ENCODE measurements at places on chromosomes 7 and 10.
A peak's percentile ranks its signal among the peaks of the same experiment; 100 is the strongest.

GRCh38 chr7:129433847-129434674 lies at the start of gene STRIP2:
Gene STRIP2, plus strand, starts transcription at chr7:129434432. Its CDS starts 41 bp downstream, at chr7:129434473.
- DNase-seq = peak; percentile 81

DNA sequence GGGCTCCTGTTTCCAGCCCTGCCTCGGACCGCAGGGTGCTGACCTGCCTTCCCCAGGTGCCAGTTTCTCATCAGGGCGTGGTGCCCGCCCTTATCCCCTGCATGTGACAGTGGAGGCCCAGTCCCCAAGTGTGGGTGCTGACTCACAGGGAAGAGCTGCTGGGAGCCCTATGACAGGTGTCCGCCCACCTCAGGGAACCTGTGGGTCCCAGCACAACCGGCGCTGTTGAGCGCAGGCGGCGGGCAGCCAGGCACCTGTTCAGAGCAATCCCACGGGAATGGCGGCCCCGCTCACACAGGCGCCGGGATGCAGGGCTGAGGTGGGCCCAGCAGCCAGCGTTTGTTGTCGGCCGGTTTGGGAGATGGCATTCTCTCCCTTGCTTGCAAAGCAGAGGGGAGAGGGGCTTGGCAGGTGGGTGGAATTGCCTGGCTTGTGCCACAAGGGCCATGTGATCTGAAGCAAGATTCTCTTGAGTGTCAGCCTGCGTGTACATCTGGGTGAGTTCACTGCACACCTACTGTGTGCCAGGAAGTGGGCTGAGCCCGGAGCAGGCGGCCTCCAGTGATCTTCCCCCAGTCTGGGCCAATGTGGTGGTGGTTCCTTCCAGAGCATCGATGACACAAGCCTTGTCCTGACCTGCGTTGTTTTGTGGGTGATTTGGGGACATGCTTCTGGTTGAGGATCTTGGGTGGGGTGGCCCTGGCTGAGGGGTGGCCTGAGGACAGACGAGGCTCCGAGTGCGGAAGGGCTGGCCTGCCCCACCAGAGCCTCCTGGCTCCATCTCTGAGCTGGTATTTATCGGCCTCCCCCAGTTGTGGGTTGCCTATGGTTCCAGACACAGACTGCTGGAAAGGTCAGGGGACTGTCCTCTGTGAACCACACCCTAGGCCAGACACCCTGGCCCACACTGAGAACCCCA lies 2.4 kb downstream of the PWWP2B start:
- no peak for DNase-seq

DNA sequence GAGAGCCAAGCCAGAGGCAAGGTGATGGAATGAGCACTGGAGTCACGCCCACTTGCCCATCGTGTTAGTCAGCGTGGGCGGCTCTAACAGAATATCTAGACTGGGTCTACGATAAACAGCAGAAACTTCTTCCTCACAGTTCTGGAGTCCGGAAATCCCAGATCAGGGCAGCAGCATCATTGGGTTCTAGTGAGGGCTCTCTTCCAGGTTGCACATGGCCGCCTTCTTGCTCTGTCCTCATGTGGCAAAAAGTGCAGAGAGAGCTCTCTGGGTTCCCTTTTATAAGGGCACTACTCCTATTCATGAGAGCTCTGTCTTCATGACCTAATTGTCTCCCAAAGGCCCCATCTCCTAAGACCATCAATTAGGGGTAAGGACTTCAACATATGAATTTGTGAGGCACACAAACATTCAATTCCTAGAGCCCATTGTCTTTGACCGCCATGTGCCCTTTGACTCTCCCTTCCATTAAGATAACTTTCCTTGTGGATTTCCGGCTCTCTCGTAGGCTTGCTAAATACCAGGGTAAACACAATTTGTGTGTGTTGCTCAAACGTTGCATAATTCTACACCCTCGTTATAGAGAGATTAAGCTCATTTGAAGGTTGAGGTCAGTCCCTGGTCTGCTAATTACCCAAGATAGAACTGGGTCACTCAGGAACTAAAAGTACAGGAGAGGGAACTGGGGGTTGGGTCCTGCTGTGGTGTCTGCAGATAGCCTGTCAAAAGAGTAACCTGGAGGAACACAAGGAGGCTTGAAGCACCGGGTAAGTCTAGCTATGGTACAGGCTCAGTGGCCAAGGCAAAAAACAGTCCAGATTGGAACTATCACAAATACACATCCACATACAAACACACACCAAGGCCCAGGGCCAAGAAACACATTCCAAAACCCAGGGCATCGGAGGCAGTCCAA lies 28.7 kb upstream of the USP6NL start:
- DNase-seq = peak; percentile 48

DNA sequence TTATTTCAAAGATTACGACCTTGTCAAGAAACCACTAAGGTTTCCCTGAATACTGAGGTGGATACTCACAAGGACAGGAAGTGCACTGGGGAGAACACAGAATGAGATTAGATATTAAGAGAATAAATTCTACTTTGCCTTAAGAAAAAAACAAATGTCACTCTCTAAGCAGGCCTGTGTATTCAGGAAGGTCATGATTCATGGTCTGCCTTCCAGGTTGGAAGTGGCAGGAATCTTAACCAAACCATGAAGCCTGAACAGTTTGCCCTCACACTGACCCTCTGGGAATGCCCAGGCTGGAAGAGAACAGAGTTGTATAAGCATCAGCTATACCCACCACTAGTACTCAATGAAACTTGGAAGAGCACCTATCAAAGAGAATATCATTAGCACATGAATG lies 227.6 kb downstream of the DGKI start:
- DNase-seq = no peak

DNA sequence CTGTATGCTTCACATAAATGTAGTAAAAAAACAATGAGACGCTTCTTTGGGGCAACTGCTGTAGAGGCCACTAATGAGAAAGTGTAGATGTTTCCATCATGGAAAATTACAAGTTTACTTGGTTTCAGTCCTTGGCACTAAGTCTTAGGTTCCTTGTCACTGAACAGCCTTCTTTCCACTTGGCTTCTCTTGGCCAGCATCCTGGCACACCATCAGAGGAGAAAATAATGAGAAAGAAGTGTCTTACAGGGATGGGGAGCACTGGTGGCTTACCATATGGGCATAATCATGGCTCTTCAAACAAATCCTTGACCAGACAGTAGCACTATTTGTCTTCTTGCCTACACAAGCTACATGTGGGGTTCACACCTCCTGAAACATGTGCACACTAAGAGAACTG lies 22.5 kb upstream of the SH3PXD2A start:
- DNase-seq = no peak

GRCh38 chr10:104321226-104321625 lies 17.0 kb downstream of the ITPRIP start:
- DNase-seq = no peak

DNA sequence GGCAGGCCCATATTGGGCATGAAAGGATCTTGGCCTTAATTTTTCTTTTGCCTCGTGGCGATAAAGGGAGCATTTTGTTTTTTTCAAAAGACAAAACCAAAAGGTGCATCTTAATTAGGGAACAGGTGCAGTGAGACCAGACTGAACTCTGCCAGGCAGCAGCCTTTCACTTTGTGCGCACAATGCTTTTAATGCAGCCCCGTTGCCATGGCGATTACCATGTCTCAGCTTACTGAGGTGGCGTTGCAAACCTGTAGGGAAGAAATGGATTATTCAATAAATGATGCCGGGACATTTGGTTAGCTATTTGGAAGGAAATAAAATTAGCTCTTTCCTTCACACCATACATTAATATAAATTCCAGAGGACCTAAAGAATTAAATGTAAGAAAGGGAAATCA lies 61.9 kb downstream of the MYL10 start:
- DNase-seq = no peak

GRCh38 chr10:97771055-97771891 lies 526 bp downstream of the SFRP5 start:
- DNase-seq = no peak

DNA sequence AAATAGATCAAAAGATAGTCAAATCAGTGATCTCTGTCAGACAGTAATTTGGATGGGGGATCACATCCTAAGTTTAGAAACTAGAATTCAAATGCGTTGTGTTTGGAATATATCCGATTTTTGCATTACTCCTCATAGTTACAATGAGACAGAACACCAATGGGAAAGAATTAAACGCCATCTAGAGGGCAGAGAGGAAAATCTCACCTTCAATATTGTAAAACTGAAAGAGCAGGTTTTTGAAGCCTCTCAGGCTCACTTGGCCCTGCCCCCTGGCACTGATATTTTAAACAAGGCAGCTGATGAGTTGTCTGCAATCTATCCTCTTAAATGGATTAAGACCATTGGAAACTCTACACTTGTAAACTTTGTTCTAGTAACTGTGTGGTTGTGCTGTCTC lies 17.7 kb downstream of the FRG2B start:
- peak; percentile 19 for DNase-seq

DNA sequence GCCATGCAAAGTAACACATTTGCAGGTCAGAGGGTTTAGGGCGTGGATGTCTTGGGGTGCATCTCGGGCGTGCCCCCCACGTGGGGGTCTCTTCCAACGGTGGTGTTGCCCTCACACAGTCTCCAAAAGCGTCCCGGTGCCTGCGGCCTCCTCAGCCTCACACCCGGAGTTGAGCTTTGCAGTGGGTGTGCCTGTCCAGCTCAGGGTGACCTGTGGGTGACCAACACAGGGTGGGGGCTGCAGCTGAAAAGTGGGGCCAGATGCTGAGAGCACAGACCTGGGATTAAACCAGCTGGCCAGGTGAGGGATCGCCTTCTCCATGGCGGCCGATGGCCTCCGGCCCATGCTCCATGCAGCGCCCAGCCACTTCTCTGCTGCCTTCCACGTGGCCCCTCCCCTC lies 63.1 kb downstream of the PWWP2B start:
- no peak for DNase-seq

GRCh38 chr10:101968940-101969321 lies 87.0 kb downstream of the ARMH3 start:
- peak; percentile 74 for DNase-seq

GRCh38 chr10:1115607-1115955 lies 59.4 kb downstream of the WDR37 start:
- DNase-seq = no peak

- DNase-seq = peak; percentile 34
Observed at GRCh38 chr10:14552015-14552414, 221.3 kb upstream of the FRMD4A start.

DNA sequence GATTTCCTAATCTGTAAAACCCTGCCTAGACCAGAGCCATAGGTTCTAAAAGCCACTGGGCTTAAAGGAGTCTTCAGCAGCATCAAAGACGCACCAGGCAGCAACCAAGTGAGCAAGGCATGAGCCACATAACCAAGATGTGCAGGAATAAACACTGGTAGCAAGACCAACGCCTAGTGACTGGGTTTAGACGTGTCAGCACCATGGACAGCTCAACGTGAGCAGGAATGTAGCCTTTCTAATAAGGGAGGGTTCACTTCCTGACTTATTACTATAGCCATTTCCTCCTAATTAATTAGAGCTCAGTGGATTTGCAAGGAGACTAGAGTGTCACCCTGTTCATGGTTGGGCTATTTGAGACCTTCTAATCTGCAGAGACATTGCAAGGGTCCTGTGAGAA lies 223.7 kb downstream of the LHFPL3 start:
- peak; percentile 8 for DNase-seq

- no peak for DNase-seq
Observed at GRCh38 chr10:2731940-2732339, 335.4 kb upstream of the PFKP start.

DNA sequence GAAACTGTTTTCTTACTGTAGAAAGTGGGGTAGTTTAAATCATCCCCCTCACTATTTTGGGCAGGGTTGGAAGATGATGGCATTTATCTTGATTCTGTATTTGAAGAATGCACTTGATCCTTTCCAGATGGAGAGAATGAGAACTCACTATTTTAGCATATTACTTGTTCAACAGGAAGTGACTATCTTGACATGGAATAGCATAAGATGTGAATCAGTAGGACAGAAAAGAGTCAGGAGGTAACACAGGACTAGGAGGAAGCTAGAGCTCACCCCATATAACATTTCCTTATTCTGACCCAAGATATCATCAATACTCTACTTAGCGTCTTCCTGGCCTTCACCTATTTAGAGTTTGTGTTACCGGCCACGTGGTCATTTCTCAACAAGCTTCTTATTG lies 400.2 kb downstream of the PHTF2 start:
- no peak for DNase-seq

DNA sequence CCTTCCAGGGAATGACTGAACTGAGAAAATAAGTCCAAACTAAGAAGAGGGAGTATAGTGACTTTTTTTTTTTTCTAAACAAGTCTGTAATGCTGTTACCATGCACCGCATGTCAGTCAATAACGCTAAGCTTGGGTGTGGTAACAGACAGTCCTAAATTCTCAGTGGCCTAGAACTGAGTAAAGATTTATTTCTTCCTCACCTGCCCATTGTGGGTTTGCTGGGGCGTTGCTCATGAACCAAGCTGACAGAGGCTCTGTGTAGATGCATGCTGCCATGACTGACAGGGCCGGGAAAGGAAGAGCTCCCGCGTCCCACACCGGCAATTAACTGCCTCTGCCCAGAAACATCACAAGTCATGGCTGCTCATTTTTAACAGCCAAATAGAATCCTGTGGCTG lies 25.5 kb upstream of the PRKG1 start:
- DNase-seq = no peak

DNA sequence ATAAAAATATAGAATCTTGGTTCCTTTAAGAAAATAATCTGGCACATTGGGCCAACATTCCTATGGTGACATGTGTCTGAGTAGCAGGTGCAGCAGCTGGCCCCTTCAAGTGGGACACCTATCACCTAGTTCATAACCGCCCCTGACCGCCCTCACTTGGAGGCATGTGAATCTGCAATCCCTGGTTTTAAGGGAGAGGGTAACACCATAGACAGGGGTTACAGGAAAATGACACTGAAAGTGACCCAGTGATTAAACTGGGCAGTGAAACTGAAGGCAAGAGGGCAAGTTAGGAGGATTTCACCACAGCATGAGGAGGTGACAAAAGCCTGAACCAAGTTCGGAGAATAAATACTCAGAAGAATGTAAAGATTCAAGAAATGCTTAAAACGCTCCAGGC lies 1.1 kb downstream of the RSU1 start:
- peak; percentile 72 for DNase-seq
